A549 treated with Hydrocortisone at 1 μM for 4 hours (cell line): ENCODE measurements at places on chromosomes 2 and 18. TPM values are rescaled to one million over a fixed set of nuclear protein-coding genes. Genes with fewer than 3 reads are reported as not detected.

ESPNL gene
- 0.10 to 0.38 TPM (median 0.13 TPM) in 5 replicates for total RNA-seq

SP3 gene
- total RNA-seq = 30.2 to 50.4 TPM (median 35.7 TPM) in 5 replicates

PCARE gene
- not detected in 5 replicates for total RNA-seq

UNC80 gene
- total RNA-seq = not detected in 5 replicates

SAG gene
- total RNA-seq = not detected in 5 replicates

HRH4 gene
- total RNA-seq = not detected in 5 replicates
